ENCODE measurements at places on chromosomes 16 and 17. TPM values are rescaled to one million over a fixed set of nuclear protein-coding genes. Genes with fewer than 3 reads are reported as not detected.

TBC1D3K gene
- total RNA-seq, result not detected

CLEC18A gene
- total RNA-seq, result under 0.01 TPM

CX3CL1 gene
- total RNA-seq, result under 0.01 TPM

HAGHL gene
- 9.7 TPM for total RNA-seq

COX6A2 gene
- total RNA-seq, result not detected

FBXL16 gene
- under 0.01 TPM for total RNA-seq

PLK1 gene
- total RNA-seq, result 2.4 TPM

KSR1 gene
- 4.4 TPM for total RNA-seq

IFT20 gene
- total RNA-seq, result 72.7 TPM

MMP25 gene
- not detected for total RNA-seq
